ENCODE measurements at places on chromosomes 1 and 21.

- peak; percentile 12 for DNase-seq
Observed at GRCh38 chr1:226568077-226568831, 19.7 kb downstream of the STUM start.

DNA sequence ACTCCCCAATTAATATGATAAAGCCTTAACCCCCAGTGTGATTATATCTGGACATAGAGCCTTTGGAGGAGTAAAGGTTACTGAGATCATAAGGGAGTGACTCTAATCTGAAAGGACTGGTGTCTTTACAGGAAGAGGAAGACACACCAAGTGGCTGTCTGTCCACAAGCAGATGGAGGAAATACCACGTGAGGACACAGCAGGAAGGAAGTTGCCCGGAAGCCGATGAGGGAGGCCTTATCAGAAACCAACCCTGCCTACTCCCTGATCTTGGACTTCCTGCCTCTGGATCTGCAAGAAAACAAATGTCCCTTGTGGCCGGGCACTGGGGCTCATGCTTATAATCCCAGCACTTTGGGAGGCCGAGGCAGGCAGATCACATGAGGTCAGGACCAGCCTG is 110.3 kb upstream of the CHRM3 start:
- no peak for DNase-seq

- peak; percentile 86 for DNase-seq
Observed at GRCh38 chr1:199243423-199244061, 604.7 kb downstream of the PTPRC start.

- DNase-seq = no peak
Observed at GRCh38 chr1:84170171-84170570, 26.1 kb downstream of the PRKACB start.

DNA sequence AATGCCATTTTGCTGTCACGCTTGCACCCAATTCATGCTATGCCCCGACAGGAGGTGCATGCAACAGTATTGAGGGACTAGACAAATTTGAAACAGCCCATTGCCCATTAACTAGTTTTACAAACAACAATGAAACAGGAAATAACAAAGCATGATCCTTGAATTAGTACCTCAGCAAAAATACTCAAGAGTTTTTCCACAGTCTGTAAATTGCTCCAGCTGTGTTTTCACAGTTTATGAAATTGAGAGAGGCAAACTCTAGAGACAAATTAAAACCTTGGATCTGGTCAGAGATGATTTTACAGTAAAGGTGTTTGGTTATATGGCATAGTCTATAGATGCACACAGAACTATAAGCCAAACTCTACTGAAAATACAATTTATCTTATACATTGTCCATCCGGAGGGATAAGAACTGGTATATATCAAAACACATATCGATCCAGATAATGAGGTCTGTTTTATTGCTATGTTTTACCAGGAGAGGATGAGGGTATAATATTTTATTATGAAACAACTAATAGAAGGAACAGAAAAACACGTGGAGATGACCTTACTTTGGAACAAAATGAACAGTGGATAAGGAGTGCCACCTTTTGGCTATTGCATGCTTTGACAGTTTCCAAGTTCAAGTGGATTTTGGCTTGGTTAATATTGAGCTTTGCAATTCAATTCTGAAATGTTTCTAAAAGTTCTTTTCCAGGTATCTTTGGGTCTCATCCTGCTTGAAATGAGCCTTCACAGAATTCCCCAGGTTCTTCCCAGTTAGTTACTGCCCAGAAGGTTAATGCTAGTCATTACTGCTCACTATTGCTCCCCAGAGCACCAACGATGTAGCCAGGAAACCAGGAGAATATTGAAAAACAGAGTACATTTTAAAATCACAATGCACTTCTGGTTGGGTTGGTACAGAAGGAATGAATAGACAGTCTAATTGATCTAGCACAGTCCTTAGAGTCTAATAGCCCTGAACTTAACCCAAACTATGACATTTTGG is 45.7 kb downstream of the ZC3H11B start:
- no peak for DNase-seq

DNA sequence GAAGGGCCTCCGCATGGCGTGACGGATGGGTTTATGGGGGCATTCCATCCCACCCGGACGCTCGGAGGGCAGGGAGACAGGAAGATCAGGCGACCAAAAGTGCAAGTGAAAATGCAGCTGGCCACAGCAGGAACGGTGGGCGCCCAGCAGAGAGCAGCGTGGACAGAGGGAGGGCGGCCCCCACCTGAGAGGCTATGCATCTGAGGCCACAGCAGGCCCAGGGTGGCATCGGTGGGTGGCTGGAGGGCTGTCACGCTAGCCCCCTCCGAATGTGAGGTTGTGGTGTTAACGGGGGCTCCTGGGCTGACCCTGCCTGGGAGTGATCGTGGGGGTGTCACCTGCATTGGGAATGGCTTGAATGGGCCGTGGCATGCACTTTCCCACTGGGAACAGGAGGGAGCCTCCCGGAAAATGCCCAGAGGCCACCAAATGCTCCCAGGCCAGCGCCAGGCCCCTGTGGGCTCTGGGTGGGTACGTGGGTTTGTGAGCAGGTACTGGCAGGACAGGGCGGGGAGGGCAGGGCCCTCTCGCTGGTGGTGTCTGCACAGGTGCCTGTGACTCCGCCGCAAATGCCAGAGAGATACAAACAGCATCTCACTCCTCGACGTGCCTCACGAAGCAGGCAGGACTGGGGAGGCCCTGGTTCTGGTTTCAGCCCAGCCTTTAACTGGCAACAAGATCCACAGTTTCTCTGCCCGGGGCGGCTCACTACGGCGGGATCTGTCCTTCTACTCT is 172.8 kb downstream of the PRDM16 start:
- DNase-seq = no peak

DNA sequence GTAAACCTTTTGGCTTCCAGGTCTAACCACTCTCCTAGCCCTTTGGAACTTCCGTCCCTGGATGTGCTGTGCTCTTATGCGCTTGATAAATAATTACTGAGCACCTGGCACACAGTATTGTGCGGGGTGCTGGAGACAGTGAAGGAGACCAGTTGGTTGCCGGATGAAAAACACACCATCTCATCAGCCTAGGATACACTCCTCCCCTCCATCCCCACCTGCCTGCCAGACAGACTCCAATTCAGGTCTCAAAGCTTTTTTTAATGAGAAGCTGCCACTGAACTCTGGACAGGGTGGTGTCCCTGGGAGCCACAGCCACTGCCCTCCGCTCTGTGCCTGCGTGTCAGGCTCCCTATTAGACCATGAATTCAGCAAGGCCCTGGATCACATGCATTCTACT is 9.2 kb downstream of the GNB1 start:
- no peak for DNase-seq

DNA sequence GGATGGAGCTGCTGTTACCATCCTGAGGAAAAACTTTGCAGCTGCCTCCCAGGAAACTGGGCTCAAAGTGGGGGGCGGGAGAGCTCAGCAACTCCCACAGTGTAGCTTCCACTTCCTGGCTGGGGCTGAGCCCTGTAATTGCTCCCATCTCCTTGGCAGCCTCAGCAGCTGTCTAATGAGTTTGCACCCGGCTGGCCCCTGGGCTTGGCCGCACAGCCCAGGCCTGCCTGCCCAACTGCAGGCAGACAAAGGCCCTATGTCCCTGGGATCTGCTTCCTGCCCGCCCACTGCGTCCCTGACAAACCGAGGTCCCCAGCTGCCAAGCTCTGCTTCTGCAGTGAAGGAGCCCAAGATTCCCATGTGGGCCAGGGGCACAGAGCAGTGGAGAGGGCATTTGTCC is 30.1 kb downstream of the EDN2 start:
- DNase-seq = no peak

GRCh38 chr1:159867664-159868026 is 5.2 kb upstream of the VSIG8 start:
- no peak for DNase-seq

DNA sequence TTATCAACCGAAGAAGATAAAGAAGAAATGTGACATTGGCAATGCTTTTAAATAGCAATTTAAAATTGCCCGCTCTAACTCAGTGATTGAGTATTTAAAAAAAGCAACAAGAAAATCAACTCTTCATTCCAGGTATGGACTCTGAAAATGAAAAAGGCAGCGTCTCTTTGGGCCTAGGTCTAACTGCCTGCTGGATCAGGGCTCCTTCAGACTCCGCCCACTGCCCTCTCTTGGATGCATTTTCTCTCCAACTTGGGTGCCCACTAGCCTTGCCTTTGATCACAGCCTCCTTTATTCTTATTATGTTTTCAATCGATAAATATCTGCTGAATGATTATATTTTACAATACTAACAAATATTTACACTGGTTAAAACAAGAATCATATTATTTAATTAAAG is 268.9 kb downstream of the MRPL39 start:
- DNase-seq = no peak

DNA sequence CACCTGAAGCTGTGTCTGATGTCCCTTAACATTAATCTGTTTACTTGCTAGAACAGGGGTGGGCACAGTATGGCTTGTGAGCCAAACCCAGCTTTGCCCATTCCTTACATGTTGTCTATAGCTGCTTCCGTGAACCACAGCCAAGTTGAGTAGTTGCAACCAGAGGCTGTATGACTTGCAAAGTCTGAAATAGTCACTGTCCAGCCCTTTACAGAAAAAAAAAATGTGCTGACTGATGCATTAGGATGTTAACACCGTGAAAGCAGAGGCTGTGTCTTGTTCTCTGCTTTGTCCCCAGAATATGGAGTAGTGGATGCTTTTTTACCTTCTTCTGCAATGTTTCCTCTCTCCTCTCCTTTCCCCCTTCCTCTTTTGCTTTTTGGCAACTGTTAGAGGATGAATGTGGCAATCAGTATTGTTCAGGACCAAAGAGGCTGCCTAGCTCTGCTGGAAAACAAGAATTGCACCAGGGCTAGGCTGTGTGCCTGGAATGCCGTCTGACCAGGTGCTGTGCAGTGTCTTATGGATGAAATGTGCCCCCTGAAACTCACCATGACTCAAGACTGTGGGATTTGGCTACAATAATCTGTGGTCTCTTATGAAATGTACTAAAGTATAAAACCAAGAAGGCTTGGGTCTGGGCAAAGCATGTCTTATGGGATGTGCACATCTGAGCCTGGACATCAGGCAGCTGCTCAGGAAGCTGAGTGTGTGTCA is 79.6 kb upstream of the GCLM start:
- DNase-seq = no peak

- peak; percentile 75 for DNase-seq
Observed at GRCh38 chr21:33374450-33375096, 28.6 kb upstream of the IFNGR2 start.

DNA sequence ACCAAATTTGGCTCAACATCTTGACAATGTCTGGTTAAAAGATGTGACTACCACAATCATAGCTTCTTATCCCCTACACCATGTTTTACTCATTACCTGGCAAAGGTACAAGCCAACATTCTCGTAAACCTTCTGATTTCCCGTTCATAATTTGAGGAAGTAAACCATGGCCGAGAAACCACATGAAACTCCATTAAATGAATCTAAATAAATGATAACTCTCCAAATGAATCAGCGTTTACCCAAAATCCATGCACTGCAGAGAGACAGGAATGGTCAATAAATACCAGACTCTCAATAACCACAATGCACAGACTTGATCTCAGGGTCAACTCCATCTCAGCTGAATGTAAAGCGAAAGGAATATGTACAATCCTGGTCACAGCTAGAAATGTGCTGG is 125.2 kb downstream of the TYW3 start:
- no peak for DNase-seq

DNA sequence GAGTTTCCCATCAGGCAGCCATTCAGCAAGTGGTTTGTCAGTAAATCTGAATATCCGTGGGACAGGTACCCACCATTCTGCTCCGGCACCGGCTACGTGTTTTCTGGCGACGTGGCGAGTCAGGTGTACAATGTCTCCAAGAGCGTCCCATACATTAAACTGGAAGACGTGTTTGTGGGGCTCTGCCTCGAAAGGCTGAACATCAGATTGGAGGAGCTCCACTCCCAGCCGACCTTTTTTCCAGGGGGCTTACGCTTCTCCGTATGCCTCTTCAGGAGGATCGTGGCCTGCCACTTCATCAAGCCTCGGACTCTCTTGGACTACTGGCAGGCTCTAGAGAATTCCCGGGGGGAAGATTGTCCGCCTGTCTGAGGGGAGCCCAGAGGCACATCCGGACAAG is 48.4 kb downstream of the B3GALT5 start:
- no peak for DNase-seq

- no peak for DNase-seq
Observed at GRCh38 chr1:162381383-162381782, at the start of gene C1orf226. Gene C1orf226, plus strand, starts transcription at chr1:162381728. Its CDS starts 174 bp downstream, at chr1:162381902.

GRCh38 chr1:153232553-153232952 is 15.2 kb downstream of the PRR9 start:
- DNase-seq = no peak

- DNase-seq = no peak
Observed at GRCh38 chr1:219161371-219161770, 12.3 kb upstream of the LYPLAL1 start.

DNA sequence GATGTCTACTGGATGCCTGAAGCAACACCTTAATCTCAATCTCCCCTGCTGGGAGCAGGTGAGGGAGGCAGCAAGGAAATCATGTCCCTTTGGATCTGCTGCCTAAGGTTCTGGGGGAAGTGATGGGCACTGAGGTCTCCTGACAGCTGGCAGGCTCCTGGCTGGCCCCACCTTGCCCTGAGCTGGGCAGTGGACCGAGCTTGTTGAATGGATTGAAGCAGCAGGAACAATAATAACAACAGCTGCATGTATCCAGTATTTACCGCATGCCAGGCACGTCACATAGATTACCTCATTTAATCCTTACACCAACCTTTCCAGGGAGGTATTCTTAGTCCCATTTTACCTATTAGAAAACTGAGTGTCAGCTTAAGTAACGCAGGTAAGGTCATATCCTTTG is 133.9 kb downstream of the PLXNA2 start:
- no peak for DNase-seq

DNA sequence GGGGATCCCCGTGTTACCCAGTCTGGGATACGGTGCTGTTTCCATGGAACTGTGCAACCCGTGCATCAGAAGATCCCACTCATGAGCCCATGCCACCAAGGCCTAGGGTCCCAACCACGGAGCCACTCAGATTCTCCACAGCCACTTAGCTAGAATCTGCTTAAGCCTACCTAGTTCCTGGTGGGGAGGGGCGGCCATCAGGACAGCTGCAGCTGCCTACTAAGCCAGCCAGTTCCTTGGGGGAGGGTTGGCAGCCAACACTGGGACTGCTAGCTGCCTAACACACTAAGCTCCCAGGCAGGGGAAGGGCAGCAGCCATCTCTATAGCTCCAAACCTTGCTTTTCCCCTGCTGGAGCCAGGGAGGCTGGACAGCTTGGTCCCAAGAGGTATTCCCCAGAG is 549.2 kb upstream of the BRINP3 start:
- DNase-seq = no peak

GRCh38 chr1:147833231-147833860 is 69.2 kb upstream of the GJA8 start:
- DNase-seq = no peak

- DNase-seq = no peak
Observed at GRCh38 chr1:59776960-59777852, 37.5 kb upstream of the HOOK1 start.

GRCh38 chr1:228174482-228175315 is 9.1 kb downstream of the IBA57 start:
- peak; percentile 59 for DNase-seq

DNA sequence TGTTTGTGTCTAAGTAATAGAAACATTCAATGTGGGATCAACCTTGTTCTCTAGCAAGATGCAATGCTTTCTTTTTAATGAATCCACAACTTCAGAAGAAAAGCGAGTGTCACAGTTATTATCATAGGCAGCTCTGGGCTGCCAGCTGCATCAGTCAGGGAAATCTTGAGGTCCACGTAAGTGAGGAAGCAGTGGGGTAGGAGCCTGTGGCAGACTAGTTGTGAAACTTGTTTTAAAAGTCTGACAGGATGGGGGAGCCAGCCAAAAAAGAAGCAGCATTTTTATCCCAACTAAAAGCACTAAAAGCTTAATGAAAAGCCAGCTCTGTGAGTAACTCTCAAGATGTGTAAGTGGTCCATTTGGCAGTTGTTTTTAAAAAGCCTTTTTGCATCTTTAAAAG is 113.1 kb downstream of the ZNF326 start:
- DNase-seq = no peak

All from activated CD4-positive, alpha-beta T cell treated with anti-CD3 and anti-CD28 coated beads for 36 hours (primary cell).